ENCODE measurements at places on chromosomes 12 and 14.

- DNase-seq, result no peak
These were observed 228.9 kb upstream of the EGLN3 start for GRCh38 chr14:34179727-34180126.

DNA sequence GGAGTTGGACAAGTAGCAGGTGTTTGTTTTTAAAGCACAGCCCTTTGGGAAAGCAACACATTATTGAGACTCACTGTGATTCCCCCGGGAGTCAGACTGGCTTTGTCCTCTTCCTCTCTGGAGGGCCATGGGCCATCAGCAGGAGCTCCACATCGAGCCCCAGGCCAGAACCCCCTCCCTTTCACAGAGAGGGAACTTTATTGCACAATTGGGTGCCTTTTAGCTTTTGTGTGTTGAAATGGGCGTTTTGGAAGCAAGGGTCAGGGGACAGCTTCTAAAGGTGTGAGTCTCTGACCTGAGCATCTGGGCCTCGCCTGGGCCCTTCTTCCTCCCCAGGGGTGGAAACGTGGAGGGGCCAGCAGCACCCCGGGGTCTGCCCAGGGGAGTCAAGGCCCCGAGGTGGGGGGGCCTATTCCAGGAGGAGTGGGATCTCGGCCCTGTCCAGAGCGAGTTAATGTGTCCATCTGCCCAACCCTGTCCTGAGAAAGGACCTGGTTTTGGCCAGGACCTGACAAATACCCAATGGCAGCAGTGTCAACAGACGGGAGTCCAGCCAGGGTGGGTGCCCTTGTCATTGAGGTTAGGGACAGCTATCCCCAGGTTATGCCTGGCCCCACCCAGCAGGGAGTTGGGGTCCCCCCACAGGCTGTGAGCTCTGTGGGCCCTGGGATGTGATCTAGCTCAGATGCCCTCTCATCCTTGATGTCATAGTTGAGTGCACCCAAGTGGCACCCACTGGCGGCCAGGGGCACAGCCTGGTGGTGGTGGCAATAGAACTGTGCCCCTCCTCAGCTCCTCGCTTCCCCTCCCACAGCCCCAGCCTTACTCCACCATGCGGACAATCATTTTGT is 37.1 kb downstream of the SLC8B1 start:
- DNase-seq, result no peak

DNA sequence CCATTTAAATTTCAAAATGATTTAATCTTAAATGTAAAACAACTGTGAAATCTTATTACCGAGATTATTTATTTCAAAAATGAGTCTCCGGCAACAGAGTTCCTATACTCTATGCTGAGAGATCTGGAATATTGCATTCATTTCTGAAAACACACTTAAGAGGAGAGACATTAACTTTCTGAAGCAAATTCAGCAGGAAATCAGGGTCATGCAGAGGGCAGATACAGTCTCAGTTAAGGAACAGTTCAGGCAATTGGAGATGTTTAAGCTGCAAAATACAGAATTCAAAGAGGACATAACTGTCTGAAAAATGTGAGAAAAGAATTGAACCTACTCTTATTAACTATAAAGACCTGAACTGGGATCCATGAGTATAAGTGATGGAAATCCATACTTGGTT is 320.7 kb downstream of the PAWR start:
- no peak for DNase-seq

DNA sequence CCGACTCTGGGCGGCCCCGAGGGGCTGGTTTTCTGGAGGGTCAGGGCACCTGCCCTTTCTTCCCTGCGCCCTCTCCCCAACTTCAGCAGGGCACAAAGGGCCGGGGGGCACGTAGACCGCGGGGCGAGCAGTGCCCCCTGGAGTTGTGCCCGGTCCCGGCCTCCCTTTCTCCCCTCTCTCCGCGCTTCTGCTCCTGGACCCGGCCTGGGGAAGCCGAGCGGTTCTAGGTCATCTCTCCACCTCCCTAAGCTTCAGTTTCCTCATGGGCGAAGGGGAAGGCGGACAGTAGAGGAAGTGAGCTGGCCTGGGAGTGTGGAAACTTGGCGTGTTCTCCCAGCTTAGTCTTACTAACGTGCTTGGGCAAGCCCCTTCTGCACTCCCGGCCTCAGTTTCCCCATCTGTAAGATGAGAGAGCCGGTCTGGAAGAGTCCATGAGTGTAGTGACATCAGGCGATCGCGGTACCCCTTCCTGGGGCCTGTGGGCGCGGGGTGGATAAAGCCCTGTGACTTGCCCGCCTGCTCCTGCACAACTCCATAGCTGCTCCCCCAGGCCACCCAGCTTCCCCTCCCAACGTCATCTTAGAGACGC is 158.6 kb upstream of the PARP11 start:
- DNase-seq, result no peak

DNA sequence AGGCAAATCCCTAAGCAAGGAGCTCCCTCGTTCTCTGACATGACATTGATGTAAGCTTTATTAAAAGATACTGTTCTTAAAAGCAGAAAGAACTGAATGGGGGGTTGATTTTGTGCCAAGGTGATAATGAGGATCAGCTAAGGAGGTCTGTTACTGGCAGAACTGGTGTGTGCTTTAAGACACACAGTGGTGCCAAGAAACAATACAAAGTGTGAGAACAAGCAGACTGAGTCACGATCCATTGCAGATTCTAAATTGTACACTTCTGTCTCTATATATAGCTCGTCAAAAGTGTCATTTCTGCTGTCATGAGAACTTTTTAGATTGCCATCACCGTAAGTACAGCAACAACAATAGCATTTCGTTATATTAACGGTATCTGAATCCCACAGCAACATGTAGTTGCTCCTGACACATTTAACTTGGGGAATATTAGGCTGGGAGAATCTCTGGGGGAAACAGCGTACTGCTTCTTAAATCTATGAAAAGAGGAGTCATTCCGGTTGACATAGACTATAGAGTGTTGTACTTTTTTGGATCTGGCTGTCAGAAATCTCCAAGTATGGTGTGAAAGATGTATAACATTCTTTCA is 151.3 kb upstream of the PRKD1 start:
- no peak for DNase-seq

Data from stimulated activated CD8-positive, alpha-beta memory T cell treated with anti-CD3 and anti-CD28 coated beads, Interleukin-4, amount 100 ng/mL, for 1 hour (primary cell).